CD4-positive, alpha-beta T cell treated with Interleukin-2 at 100 ng/mL for 4 hours (primary cell): ENCODE measurements at places on chromosomes 4 and X.

GRCh38 chrX:40172401-40173142, 74.8 kb upstream of the BCOR start:
- no peak for DNase-seq

DNA sequence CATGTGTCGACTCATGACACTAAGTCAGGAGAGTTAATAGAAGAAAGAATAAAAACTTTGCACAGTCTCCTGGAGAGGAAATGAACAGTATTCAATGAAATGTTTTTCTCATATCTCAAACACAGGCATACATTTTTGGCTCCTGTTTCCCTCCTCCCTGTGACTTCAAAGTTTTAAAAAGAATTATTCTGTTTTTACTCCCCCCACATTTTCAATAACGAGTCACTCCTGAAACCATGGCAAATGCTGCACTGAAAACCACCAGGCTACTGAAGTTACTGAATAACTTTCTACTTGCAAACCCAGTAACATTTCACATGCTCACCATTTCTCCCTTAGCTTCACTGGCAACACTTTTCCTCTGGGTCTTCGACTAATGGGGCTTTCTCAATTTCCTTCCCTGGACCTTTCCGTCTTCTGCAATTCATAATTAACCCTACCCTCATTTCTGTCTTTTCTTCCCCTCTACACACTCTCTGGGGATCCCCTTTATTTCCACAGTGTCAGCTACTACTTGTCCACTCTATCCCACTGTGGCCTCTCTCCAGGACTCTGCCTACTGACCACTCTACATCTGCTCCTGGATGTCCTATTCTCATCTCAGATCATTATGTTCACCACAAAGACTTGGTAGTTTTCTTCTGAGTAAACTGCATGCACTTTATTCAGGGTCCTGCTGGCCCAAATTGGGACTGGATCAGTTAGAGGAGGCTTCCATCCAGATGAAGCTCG, 225.8 kb upstream of the ETNPPL start:
- no peak for DNase-seq

GRCh38 chr4:9937078-9937477, 84.2 kb downstream of the SLC2A9 start:
- no peak for DNase-seq

GRCh38 chr4:120801137-120801758, 121.3 kb downstream of the PRDM5 start:
- DNase-seq: no peak

GRCh38 chrX:25017667-25018247, 2.0 kb upstream of the ARX start:
- DNase-seq: no peak

- no peak for DNase-seq
These were observed 81.2 kb downstream of the GAB1 start for GRCh38 chr4:143417679-143418403.

DNA sequence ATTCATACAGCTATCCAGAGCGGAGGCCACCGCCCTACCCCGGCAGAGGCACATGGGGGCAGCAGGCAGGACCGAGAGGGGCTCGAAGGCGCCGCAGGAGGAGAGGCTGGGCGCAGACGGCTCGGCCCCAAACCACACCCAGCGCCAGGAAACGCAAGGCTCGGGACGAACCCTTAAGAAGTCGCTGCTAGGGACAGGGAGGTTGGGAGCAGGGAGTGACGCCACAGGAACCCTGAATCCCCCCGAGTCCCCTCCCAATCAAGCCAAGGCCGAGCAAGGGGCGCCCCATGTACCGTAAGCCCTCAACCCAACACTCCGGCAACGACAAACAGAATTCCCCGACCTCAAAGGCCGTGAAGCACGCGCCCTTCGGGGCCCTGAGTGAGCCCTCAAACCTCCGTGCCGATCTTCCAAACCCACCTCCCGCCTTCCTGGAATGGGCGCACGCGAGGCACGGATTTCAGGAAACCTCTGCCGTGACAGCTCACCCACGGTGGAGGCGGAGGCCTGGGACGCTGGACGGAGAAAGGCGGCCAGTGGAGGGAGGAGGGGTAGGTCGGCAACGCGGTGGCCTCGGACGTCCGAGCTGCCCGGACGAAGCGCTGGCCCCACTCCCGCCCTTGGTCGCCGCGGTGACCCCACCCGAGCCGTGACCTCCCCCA, 1.8 kb downstream of the ZFYVE28 start:
- no peak for DNase-seq
